Myocyte (in vitro differentiated cells): ENCODE measurements at places on chromosomes 5 and 9. TPM values are rescaled to one million over a fixed set of nuclear protein-coding genes. Genes with fewer than 3 reads are reported as not detected.

DNA sequence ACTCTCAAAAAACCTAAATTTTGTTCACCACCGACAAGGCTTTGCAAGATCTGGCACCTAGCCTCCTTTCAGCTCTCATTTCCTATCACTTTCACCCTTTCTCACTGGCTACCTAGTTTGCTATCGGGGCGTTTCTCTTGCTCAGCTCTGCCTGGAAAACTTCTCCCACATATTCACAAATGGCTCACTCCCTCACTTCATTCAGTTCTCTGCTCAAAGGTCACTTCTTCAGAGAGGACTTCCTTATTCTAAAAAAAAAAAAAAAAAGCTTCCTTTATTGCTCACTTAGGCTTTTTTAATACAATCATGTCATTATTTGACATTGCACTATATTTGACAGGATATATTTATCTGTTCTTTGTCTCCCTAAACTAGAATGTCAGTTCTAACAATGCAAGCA, 2.1 kb upstream of the SLC25A46 start:
- no peak for DNase-seq

DNA sequence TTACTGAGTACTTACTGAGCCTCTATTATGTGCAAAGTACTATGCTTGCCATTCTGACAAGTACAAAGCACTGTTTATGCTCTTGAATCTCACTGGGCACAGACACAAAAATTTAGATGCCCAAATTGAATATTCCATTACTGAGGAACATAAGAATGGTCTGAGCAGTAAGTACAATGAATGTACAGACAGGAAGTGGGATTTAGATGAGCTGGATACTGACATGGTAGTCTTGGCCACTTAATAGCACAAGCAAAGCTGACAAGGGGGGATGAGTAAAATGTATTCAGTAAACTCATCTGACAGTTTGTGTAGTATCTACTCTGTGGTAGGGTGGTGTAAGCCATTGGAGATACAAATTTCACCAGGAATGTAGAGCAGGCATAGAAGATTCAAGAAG, 132.4 kb downstream of the EFNA5 start:
- no peak for DNase-seq

GRCh38 chr5:55236800-55237199, 3.4 kb upstream of the CCNO start:
- DNase-seq, result peak; percentile 86

DNA sequence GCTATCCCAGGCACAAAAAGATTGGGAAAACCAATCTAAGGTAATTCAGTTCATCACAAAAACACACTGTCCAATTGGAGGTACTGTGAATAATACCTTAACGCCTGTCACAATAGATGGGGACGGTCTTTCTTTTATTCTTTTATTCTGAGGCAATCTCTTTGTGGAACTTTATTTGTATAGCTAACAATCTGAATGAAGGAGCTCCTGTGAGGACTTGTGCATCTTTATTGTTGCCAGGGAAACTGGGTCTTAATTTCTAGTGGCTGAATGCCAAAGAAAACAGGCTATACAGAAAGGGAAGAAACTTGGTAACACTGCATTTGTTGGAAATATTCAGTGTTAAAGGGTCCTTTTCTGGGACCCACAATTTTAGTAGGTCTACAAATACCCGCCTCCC, 546.9 kb upstream of the C9orf72 start:
- DNase-seq, result no peak

DNA sequence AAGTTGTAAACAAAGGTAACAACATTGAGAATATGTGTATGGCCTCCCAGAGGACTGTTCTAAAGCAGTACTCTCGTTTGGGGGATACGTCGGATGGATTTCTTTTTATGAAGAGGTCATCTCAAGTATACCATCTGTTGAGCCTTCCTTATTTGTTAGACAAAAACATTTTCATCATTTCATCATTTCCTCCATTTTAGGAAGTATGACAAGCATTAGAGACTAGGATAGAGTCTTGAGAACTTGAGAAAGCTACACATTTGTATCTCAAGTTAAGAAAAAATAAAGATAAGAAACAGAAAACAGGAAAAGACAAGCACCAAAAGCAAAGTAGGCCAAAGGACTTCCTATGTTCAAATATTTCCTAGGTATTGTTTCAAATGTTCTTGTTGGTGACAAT, 307.0 kb downstream of the EFNA5 start:
- DNase-seq, result no peak

- peak; percentile 59 for DNase-seq
Observed at GRCh38 chr5:108521841-108522506, 140.1 kb upstream of the FBXL17 start.

DNA sequence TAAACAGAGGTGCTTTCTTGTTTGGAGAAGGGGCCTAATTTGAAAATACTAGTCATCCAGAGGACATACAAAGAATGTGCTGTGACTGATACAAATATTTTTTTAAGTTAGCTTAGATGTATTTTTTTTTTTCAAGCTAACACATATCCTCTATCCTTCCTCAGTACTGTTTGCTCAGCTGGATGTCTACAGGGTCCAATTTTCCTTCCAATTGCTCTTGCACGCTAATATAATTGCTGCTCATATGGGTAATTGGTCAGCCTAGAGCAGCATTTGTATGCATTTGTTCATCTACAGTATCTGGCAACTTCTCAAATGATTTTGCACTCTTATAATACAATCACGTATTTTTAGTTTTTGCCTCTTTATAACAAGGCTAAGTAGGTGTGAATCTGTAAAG, 84.7 kb downstream of the ZDHHC21 start:
- DNase-seq, result no peak

DNA sequence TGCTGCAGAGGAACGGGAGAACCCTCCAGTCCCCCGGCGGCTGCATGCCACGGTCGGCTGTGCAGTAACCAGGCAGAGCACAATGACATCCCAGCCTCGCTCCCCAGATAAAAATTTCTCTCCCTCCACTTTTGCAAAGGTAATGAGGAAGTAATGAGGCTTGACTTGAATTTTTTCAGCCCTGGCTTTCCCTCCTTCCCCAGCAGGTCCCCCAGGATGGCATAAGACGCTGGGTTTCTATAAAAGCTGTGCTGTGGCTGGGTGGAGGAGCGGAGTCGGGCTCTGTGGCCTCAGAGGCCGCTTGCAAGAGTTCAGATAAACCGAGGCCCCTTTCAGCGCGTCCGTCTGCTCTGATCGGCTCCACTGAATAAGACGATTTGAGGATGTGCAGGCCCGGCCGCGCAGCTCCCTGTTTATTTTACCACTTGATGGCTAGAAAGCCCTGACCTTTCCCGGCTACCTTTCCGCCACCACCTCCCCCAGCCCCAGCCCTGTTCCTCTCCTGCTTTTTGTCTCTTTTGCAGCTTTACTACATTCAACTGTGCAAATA, 351.9 kb upstream of the IRX2 start:
- no peak for DNase-seq

DNA sequence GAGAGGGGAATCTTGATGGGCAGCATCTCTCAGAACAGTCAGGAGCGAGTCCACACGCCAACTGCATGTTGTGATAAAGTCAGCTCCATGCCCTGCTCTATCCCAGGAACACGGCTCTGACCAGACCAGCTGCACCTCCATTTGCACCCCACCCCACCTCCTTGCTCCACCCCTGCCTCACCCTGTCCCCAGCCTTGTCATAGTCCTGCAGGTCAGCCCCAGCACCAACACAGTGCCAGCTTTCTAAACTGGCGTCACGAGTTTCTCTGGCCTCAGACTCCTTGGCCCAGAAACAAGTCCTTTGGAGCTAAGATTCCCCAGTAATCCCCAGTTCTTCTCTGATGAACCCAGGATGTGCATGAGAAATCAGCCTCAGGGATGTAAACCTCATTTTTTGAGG, 23.5 kb downstream of the GGTA1 start:
- no peak for DNase-seq

DNA sequence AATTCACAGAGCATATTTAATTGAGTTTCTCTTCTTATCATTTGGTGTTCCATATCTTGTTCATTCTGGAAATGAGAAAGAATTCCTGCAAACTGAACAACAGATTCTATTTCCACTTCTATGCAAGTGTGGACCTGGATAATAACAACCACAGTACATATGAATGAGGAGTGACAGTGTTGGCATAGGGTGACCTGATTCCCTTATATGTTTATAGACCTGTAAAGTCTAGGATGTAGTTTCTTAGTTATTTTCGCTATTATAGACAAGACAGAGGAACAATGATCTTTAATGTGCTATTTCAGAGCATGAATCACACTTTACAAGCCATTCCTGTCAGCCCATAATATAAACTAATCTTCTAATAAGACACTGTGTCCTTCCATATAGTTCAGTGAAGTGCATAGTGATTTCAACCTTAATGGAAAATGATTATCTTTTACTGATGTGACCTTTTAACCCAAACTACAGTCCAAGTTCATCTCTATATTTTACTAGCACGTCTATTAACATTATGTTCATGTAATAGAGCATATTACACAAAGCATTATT, 88.2 kb upstream of the FAM174A start:
- no peak for DNase-seq

DNA sequence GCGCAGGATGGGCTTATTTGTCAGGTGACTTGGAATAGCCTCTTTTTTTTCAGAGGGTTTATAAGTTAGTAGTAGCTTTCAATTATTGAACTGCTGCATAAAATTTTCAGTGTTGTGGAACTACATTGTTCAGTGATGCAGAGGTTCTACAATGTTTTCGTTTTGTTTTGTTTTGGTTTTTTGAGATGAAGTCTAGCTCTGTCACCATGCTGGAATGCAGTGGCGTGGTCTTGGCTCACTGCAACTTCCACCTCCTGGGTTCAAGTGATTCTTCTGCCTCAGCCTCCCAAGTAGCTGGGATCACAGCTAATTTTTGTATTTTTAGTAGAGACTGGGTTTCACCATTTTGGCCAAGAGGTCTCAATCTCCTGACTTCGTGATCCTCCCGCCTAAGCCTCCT, 22.0 kb downstream of the NUP188 start:
- DNase-seq, result no peak

GRCh38 chr5:16936150-16936988, at the start of gene MYO10:
Gene MYO10 (minus strand): TSS chr5:16936288. CDS start chr5:16935808, 480 bp downstream.
- peak; percentile 78 for DNase-seq

The KLHL3 gene
- 1.2 and 1.4 TPM in 2 replicates for total RNA-seq

DNA sequence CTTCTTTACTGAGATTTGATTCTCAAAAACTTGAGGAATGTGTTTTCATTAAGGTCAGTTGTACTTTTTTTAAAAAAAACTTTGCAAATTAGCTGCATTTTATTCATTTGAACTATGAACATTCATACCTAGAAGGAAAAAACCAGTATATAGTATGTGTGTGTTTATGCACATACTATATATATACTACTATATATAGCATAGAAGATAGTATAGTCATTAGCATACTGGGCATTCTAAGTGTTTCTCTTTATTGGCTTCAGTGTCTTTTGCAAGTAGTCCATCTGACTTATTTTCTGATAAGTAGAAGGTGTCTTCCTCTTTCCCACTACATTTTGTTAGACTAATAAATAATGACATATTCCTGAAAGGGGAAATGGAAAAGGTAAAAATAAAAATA, 33.0 kb downstream of the ELOVL7 start:
- no peak for DNase-seq

The TCF7 gene
- 0.27 and 1.2 TPM in 2 replicates for total RNA-seq

- no peak for DNase-seq
Observed at GRCh38 chr5:17436761-17437221, 61.2 kb upstream of the TAF11L2 start.

DNA sequence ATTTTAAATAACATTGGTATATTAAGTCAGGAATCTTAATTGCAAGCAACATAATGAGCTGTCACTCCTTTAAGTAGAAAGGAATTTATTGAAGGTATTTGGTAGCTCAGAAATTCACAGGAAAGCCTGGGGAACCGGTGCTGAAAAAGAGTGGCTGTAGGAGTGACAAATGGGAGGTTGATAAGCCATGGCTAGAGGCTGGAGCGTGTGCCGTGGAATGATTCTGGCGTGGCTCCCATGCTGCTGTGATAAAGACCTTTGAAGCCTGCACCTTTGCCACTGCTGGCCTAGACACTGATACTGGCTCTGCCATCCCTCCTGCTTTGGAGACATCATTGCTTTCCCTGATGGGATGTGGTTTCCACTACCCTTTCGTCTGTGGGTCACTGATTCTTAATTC, 65.7 kb upstream of the ATG10 start:
- DNase-seq, result no peak

The SAPCD2 gene
- total RNA-seq, result 1.9 and 4.7 TPM in 2 replicates

The RNF183 gene
- total RNA-seq, result not detected in 2 replicates

The RLN2 gene
- total RNA-seq, result 1.1 TPM in 1 of 2 replicates, not detected in the other

GRCh38 chr5:68464424-68464823, 248.9 kb downstream of the PIK3R1 start:
- no peak for DNase-seq

The B4GALT1 gene
- total RNA-seq, result 36.5 and 39.4 TPM in 2 replicates

GRCh38 chr5:132790201-132790865, 13.3 kb upstream of the SEPTIN8 start:
- DNase-seq, result no peak

GRCh38 chr5:83688281-83688680, 32.4 kb downstream of the HAPLN1 start:
- no peak for DNase-seq

DNA sequence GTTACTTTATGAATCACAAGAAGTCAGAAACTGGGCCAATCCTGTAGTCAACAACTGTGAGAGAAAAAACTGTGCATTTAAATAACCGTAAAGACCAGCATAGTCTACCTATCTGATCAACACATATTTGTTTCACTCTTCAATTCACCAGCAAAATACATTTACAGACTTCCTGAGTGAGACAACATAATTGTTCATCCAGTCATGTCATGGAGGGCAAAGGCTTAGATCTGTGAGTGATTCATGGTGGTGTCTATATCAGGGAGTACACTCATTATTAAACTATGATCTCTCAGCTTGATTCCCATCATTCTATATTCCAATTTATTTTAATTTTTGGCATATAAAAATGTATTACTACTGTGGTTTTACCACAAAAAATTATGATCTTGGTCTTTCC, 694.6 kb downstream of the DNAH5 start:
- DNase-seq, result peak; percentile 3

GRCh38 chr5:139574641-139575312, 13.6 kb downstream of the UBE2D2 start:
- DNase-seq, result peak; percentile 52

The SV2C gene
- total RNA-seq, result not detected in 2 replicates

GRCh38 chr5:17277907-17278306, 60.5 kb downstream of the BASP1 start:
- DNase-seq, result no peak

DNA sequence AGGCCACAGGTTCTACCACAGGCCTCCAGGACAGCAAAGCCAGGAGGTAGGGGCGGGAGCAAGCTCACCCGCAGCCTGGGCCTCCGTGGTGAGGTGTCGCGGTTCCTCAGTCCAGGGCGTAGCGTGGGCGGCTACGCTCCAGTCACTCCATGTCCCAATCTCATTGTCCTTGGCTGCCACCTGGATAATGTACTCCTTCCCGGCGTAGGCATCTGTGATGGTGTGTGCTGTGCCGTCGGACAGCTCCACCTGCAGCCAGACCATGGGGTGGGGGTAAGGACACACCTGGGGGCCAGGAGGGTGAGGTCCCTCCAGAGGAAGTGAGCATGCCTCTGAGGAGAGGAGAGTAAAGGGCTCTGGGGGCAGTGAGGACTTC, 29.8 kb upstream of the ENHO start:
- DNase-seq, result no peak

DNA sequence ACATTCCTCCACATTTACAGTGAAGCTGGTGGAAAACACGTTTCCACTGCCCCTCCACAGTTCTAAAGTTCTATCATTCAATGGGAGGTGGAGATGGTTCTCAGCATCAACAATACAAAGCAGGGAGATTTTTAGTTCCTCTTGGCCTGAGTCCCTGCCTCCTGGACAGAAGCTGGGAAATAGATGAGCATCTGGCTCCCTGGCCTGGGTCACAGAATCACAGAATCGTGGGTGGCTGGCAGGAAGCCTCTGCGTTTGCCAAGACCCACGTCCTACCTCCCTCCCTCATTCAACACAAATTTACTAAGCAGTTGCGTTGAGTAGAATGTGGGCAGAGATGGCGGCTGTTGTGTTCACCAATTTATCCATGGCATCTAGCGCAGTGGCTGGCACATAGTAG, 5.2 kb upstream of the PPARGC1B start:
- DNase-seq, result no peak
